ENCODE measurements at places on chromosomes 2 and 18.

- no peak for ATAC-seq
Observed at GRCh38 chr2:20213651-20214565, 11.0 kb downstream of the SDC1 start.

- ATAC-seq: no peak
Observed at GRCh38 chr2:10931710-10932255, 20.0 kb downstream of the KCNF1 start.

GRCh38 chr2:55010149-55010591 is 40.1 kb downstream of the RTN4 start:
- ATAC-seq: peak; percentile 89

DNA sequence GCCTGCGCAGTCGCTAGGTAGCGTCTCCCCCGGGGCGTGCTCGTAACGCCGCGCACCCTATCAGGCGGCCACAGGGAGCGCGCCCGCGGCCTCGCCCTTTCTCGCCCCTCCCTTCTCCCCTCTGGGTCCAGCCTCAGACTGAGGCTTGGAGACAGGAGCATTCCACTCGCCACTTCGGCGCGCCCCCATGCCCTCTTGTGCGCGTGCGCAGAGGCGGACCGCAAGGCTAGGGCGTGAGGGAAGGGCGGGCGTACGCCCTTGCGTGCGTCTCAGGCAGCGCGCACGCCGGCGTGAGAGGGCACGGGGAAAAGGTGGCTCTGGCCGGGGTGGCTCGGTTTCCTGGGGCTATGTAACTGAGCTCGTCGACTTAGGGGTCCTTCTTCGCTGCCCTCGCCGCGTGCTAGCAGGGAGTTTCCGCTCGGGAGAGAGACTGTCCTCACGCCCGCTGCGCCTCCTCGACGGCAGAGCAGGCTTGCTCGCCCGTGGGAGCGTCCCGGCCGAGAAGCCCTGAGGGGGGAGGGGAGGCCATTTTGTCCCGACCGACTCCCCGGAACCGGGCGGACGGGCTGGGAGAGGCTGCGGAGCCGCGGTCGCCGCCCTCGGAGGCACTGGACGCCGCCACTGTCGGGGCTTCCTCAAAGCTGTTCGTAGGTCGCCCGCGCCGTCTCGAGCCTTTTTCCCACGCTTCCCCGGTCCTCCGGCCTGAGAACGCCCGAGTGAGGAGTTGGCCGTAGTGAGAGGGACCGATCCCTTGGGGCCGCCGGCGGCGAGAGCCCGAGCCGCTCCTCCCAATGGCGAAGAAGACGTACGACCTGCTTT is at the start of gene RAB10:
TSS of gene RAB10 (plus strand) at position 267 of the 819 bp plus-strand sequence. CDS start at position 792, 525 bp downstream.
- ATAC-seq: peak; percentile 88

GRCh38 chr2:64392529-64392928 is 61.4 kb upstream of the LGALSL start:
- no peak for ATAC-seq

DNA sequence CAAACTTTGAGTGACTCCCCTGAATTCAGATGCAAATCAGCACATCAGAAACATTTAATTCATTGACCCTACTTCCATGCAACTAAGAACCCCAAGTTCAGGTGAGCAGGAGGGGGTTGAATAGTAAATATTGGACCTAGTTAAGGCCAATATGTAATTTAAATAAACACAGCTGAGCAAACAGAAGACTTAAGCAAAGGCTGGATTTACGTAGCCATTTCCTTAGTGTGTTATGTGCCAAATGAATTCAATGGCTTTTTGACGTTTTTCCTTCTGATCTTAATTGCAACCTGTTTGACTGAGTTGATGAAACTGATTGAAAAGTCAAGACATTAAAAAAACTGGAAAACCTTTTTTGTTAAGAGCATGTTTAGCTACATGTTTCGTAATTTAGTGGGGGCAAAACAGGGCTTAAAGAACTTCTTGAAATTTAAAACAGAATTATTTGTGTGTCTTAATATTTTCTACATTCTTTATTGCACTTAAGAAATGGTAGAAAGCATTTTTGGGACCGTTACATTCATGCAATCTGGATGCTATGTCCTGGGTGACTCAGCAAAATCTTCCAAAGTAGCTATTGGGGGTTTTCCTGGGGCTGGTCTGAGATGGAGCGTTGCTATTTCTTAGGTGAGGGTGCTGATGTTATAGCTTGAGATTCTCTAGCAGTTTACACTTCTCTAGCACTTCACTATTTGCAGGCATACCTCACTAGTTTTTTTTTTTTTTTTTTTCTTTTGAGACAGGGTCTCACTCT is 25.5 kb upstream of the KCNE4 start:
- ATAC-seq: no peak

DNA sequence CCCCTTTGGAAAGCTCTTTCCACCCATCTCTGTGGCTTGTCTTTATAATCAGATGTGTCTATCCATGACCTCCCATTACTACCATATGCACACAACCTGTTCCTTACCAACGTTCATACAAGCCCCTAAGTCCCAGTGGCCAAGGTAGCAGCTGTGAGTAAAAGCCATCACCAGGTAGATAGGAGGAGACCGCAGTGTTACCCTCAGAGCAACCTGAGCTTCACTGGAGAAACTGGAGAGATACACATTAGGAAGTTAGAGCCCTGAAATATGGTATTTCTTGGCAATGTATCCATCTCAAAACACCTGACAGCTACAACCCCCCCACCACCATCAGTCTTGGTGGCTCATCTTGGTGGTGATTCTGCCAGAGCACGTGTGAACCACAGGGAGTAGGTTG is 26.0 kb downstream of the LOXHD1 start:
- no peak for ATAC-seq

- ATAC-seq: no peak
Observed at GRCh38 chr2:8285081-8285480, 396.8 kb upstream of the ID2 start.

DNA sequence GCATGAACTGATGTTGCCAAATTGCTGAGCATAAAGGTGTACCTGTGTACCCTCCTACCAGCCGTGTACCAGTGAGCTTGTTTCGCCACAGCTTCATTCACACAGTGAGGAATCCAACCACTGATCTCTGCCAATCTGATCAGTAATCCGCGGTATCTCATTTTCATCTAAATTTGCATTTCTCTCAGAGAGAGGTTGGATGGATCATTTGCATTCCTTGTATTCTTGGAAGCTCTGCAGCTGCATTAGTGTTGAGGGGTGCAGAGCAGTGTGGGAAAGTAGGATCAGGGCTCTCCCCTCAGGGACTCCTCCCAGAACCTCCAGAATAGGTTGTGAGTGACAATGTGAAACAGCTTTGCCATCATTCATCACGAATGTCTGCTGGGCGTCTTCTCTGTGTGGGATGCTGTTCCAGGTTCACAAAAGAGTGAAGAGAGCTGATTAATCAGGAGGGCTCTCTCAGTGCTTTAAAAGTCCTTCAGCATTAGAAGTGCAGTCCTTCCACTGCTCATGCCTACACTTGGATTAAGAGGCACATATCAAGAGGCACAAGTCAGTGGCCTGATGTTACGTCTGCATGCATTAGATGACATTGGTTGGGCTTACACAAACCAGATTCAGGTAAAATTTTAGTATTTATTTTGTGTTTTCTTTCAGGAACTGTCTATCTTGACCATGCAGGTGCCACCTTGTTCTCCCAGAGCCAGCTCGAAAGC is 7.5 kb downstream of the MOCOS start:
- no peak for ATAC-seq

GRCh38 chr2:57987835-57988573 is 58.6 kb upstream of the VRK2 start:
- no peak for ATAC-seq

- no peak for ATAC-seq
Observed at GRCh38 chr2:6308986-6309385, 556.7 kb downstream of the CMPK2 start.

GRCh38 chr2:64548761-64549160 is 24.6 kb downstream of the AFTPH start:
- no peak for ATAC-seq

- no peak for ATAC-seq
Observed at GRCh38 chr18:43661570-43661969, 384.3 kb upstream of the SYT4 start.

- ATAC-seq: no peak
Observed at GRCh38 chr2:161943011-161943410, 131.0 kb downstream of the DPP4 start.

- ATAC-seq: no peak
Observed at GRCh38 chr2:64793701-64794100, 140.0 kb upstream of the SERTAD2 start.

DNA sequence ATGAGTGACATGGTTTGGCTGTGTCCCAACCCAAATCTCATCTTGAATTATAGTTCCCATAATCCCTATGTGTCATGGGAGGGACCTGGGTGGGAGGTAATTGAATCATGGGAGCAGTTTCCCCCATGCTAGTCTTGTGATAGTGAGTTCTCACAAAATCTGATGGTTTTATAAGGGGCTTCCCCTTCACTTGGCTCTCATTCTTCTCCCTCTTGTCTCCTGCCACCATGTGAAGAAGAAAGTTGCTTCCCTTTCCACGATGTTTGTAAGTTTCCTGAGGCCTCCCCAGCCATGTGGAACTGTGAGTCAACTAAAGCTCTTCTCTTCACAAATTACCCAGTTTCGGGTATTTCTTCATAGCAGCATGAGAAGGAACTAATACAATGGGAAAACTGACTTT is 14.0 kb downstream of the DNAH7 start:
- ATAC-seq: no peak

- ATAC-seq: no peak
Observed at GRCh38 chr2:239769554-239770245, 255.4 kb downstream of the NDUFA10 start.

- ATAC-seq: no peak
Observed at GRCh38 chr2:231336236-231336635, 59.3 kb upstream of the B3GNT7 start.

- ATAC-seq: no peak
Observed at GRCh38 chr2:218295029-218295428, 2.7 kb upstream of the TMBIM1 start.

- no peak for ATAC-seq
Observed at GRCh38 chr2:153770359-153770991, 101.2 kb upstream of the GALNT13 start.

GRCh38 chr18:54453996-54454395 is 96.3 kb downstream of the C18orf54 start:
- ATAC-seq: no peak

DNA sequence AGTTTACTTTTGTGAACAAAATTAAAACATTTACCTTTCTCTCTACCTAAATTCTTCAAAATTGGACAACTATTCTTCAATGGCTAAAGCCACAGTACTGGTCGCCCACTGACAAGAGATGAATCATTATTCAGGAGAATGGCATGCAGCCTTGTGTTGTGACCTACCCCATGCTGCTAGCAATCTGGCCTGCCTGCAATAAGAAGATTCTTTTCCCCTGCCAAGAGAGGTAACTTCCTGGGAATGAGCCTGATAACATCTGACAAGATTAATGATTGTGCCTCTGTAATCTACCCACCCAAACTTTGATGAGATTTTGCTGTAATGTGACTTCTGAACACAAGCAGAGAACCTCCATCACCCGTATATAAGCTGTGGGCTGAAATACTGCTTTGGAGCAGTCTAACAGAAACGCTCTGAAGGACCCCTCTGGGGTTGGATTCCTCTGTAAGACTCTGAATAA is 47.0 kb upstream of the ST3GAL5 start:
- no peak for ATAC-seq

GRCh38 chr2:148983896-148984295 is 54.6 kb upstream of the LYPD6B start:
- no peak for ATAC-seq

GRCh38 chr2:82826437-82826836 is 1632.6 kb downstream of the SUCLG1 start:
- ATAC-seq: no peak

DNA sequence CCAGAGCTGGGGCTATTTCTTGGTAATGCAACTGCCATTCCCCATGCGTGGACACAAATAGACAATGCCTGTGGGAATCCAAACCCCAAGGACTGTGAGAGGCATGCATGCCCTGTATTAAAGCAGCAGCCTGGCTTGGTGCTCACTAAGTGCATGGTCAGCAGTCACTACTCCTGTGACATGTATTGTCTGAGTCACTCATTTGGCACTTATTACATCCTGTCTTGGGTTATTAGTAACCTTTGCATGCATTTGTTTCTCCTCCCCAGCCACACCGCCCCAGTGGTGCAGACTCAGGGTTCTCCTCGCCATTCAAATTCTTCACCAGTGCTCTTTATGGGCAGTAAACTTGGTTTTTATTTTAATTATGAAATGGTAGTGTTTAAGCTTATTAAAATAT is 30.2 kb downstream of the PRKCE start:
- peak; percentile 85 for ATAC-seq

GRCh38 chr18:59986139-59986538 is 86.3 kb downstream of the PMAIP1 start:
- ATAC-seq: no peak

- ATAC-seq: no peak
Observed at GRCh38 chr18:29080946-29081345, 904.0 kb upstream of the CDH2 start.

DNA sequence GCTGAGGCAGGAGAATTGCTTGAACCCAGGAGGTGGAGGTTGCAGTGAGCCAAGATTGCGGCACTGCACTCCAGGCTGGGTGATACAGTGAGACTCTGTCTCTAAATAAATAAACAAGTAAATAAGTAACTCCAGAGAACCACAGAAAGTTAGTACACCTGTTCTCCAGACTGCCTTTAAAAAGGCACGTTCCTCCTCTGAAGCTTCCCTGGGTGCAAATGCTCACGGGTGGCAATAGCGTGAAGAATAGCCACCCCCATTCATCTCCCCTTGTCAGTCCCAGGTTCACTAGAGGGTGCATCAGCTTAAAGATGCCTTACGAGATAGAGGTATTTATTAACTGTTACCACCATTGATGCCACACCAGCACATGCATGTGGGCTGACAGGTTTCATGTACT is 64.3 kb upstream of the RTN4 start:
- ATAC-seq: no peak

GRCh38 chr2:108916796-108917421 is 72.1 kb downstream of the EDAR start:
- ATAC-seq: no peak

DNA sequence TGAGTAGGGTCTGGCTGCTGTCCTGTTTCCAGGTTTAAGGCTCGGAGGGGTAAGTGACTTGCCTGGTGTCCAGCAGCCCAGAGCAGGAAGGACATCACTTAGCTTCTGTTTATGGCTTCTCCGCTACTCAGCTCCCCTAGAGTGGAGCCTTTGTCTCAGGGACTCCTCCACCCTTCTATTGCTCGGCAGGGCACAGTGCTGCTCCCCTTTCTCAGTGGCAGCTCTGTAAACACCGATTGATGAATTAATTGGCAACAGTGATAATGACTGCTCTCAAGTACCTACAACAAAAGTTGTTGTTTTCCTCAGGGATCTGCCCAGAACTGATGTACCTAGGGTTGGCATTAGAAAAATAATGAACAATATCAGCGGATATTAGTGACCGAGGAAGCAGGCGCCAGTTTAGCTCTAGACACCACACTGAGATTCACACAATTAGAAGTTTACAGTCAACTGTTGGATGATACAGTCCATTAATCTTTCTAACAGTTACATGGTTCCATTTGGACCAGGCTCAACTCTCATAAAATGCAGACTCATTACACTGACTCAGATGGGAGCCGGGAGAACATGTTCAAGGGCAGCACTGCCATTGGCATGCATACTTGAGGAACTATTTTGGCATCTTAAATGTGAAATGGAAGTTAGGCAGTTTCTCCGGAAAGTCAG is 265.7 kb downstream of the MTX2 start:
- ATAC-seq: no peak

Data from activated T-helper 17 cell treated with anti-CD3 and anti-CD28 coated beads, Interleukin-2, amount 50 U/mL, for 72 hours (primary cell).